ENCODE measurements at places on chromosomes 6 and 20. TPM values are rescaled to one million over a fixed set of nuclear protein-coding genes. Genes with fewer than 3 reads are reported as not detected.

DNA sequence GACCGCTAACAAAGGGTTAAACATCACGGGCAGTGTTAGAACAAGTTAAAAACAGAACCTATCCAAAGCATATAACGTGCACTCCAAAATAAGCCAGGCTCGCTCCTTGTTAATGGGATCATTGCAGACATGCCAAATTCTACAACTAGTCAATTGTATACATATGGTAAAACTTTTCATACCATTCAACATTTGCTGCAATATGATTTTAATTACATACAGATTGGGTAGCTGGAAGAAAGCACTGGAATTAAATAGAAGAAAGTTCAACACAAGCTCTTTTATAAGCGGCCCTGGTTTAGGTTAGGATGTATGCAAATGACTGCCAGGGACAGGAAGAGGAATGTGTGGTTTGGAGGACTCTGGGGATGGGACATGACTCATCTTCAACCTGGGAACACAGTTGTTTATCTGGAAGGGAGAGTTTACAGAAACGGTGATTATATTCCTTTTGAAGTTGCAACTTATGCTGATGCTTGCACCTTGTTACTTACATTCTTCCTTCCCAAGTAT, 62.5 kb upstream of the TIAM2 start:
- DNase-seq: peak; percentile 89

- DNase-seq: no peak
These were observed 352.1 kb upstream of the SOX4 start for GRCh38 chr6:21241231-21242130.

- DNase-seq: no peak
These were observed at the start of gene MYLK2 for GRCh38 chr20:31819083-31819784. Gene MYLK2 (plus strand): TSS chr20:31819356. CDS start chr20:31819581, 225 bp downstream.

CNR1 gene
- total RNA-seq: not detected

PRSS16 gene
- total RNA-seq: not detected

DNA sequence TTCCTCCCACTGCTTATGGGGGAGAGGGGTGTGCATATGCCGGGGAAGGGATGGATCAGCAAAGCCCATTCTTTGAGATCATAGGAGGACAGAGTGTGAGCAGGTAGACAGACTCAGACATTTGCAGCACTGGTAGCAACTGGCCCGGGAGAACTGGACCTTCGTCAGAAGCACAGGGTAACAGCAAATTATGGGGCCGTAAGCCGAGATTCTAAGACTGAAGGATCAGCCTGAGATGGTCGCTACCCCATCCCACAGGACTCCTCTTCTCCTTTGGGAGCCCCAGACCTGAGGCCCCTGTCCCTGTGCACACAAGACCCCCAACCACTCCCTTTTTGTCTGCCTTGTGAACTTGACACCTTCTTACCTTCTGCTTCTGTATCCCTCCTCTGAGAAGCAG, 106.5 kb downstream of the TOX2 start:
- DNase-seq: no peak

PRDM13 gene
- not detected for total RNA-seq

All from fibroblast of lung (primary cell).